ENCODE measurements at places on chromosomes 1 and 21. TPM values are rescaled to one million over a fixed set of nuclear protein-coding genes. Genes with fewer than 3 reads are reported as not detected.

DNA sequence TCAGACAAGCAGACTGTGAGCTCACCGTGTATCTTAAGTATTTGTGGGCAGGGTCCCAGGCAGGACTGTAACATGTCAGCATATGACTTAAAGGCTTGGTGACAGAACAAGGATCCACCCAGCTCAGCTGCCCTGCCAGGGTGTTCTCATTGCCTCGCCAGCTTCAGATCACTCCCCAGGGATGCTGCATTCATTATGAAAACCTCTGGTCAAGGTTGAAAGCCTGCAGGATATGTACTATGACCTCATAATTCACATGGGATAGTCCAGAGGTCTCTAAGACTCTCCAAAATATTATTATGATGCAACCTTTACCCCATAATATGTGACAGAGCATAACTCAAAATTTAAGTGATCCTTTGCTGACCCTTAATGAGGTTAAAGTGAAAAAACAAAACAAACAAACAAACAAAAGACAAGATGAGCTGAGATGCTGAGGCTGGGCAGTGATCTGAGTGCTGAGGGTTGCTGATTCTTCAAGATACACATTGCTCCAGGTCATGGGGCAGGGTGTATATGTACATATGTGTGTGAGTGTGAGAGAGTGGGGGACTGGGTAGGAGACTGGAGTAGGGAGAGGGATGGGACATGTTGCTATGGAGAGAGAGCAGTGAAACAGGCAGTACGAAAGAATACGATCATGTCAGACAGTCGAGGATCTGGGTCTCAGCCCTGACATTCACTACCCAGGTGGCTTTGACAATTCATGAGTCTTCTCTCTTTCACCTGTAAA, 98.8 kb upstream of the DUSP10 start:
- DNase-seq, result no peak

GRCh38 chr1:29437946-29438345, 201.6 kb downstream of the PTPRU start:
- DNase-seq, result no peak

DNA sequence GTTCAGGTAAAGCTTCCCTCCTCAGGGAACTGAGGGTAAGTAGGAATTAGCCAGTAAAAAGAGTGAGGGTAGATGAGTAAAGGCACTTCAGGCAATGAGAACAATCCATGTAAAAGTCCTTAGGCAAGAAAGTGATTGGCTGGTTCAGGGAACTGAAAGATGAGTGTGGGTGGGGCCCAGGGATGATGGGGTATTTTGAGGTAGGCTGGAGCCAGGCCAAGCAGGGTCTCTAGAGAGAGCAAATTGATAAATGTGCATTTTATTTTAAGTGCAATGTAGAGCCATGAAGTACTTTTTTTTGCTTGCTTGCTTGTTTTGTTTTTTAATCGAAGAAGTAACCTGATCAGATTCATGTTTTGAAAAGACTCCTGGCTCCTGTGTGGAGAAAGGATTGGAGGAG, 26.5 kb downstream of the OSBPL9 start:
- DNase-seq, result no peak

DNA sequence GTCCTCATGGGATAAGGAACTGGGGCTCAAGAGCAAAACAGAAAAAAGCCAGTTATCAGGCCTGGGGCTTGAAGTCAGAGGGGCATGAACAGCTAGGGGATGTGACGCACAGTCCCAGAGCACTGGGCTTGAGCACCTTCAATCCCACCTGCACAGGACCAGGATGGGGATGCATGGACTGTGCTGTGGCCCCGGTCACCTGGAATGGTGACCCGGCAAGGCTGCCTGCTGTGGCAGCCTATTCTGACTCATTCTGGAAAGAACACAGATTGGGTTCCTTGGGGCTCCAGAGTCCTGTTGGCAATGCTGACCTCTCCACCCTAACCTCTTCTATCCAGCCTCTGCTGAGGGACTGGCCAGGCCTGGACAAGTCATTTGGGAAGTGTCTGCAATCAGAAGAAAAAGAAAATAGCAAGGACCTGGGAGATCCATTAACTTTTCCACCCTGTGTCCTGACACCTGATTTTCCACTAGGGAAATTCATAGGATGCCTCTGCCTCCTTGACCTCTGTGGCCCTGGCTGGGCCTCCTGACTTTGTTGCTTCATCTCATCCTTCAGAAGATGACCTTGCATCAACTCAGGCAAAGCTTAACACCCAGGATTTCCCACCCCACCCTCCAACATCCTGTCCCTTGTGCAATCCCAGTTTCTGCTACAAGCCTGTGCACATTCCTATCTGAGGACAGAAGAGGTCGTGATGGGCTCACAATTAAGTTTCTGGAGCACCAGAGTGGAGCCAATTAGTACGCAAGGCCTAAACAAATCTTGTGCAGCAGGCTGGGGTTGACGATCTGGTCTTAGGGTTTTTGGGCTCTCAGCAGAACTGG, 17.9 kb upstream of the FMOD start:
- DNase-seq, result peak; percentile 65

- peak; percentile 1 for DNase-seq
These were observed 45.5 kb downstream of the TNFSF4 start for GRCh38 chr1:173161510-173162221.

GRCh38 chr1:93172778-93173177, 7.4 kb downstream of the TMED5 start:
- DNase-seq, result no peak

DNA sequence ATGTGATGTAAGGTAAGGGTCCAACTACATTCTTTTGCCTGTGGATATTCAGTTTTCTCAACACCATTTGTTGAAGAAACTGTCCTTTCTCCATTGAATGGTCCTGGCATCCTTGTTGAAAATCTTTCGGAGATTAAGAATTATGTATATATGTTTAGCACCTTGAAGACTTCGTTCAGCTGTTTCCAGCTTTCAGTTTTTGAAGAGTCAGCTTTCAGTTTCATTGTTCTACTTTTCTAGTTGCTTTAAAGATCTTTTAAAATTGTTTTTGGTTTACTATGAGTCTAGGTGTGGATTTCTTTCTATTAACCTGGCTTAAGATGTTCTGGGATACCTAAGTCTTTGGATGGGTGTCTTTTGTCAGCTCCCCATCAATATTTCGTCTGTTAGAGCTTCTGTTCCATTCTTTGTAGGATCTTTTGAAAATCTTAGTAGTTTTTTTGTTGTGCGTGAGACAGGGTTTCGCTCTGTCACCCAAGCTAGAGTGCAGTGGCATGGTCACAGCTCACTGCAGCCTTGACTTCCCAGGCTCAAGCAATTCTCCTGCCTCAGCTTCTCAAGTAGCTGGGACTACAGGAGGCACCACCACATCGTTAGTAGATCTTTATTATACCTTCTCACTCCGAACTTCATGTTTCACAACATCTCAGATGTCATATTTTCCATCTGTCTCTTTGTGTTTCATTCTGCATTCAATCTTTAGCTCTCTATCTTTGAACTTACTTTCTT, 353.5 kb upstream of the B3GALT2 start:
- no peak for DNase-seq

DNA sequence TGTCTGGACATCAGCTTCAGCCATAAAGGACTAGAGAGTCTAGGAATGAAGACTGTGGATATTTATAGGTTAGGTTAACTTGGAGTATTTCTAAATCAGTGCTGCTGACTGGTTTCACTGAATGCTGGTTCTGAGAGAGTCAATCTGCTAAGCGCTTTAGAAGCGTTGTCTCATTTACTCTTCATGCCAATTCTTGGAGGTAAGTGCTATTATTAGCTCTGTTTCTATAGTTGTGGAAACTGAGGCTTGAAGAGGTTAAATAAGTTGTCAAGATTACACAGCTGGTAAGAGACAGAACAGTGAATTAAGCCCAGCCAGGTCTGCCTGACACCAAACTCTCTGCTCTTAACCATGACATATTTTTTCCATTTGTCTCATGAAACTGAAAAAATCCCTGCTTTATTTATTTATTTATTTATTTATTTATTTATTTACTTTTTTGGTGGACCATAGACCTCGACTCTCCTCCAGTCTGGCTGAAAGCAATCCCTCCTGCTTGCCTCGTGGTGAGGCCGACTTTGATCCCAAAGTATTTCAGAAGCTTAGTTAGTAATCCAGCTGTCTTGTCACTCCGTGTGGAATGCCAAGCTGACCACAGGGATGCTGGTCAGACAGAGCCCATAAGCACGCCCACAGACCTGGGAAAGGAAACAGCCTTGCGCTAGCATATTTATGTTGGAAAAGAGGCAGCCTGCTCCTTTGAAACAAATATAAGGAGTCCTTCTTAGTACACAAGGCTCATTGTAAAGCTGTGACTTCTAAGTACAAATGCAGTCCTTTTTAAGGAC, 16.9 kb downstream of the NTMT2 start:
- DNase-seq, result peak; percentile 88

DNA sequence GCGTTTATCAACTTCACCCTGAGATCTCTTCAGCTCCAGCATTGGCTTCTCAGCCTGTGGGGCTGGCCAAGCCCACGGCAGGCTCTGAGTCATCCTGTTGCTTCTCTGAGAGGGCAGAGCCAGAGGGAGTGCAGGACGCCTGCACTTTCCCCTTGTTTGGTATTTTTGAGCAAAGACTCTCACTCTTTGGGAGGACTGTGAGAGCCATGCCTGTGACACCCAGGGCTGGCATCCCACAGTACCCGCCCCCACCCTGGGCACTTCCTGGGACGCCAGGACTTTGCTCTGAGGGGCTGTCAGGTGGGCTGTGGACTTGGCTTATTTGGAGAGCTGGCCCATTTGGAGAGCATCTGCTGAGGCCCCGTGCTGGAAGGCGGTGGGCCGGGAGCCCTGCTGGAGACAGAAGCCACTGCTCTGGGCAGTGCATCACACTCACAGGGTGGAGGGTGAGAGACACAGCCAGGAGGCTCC, 37.4 kb downstream of the VANGL1 start:
- peak; percentile 97 for DNase-seq

DNA sequence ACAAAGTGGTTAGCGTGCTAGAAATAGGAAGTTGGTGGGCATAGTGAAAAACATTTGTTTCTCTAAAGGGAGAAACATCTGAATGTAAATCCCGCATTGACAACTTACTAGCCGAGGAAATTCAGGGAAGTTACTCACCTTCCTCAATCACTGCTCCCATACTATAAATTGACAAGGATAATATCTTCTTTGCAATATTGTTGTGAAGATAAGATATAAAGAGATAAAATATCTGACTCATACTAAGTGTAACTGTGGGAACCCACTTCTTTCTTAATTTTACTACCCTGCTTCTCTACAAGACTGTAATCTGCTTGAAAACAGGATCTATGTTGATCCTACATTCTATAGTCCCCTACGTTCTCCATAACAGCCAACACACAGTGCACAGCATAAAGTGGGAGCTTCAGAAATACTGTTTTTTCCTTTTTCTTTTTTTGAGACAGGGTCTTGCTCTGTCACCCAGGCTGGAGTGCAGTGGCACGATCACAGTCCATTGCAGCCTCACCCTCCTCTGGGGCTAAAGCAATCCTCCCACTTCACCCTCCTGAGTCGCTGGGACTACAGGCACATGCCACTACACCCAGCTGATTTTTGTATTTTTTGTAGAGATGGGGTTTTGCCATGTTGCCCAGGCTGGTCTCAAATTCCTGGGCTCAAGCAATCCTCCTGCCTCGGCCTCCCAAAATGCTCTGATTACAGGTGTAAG, 57.4 kb upstream of the C1orf21 start:
- DNase-seq, result no peak

DNA sequence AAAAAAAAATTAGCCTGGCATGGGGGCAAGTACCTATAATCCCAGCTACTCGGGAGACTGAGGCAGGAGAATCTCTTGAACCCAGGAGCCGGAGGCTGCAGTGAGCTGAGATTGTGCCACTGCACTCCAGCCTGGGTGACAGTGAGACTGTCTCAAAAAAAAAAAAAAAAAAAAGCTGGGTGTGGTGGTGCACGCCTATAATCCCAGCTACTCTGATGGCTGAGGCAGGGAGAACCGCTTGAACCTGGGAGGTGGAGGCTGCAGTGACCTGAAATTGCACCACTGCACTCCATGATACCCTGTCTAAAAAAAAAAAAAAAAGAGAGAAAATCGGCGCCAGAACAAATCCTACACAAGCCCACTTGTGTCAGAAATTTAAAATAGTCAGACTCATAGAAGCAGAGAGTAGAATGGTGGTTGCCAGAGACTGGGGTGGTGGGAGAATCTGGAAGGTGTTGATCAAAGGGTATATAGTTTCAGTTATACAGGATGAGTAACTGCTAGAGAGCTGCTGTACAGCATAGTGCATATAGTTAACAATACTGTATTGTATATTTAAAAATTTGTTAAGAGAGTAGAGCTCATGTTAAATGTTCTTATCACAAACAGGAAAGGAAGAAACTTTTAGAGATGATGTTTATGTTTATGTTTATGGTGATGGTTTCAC, 9.6 kb downstream of the DIP2A start:
- DNase-seq, result no peak

GRCh38 chr1:86487131-86487810, 18.5 kb downstream of the CLCA1 start:
- peak; percentile 90 for DNase-seq

DNA sequence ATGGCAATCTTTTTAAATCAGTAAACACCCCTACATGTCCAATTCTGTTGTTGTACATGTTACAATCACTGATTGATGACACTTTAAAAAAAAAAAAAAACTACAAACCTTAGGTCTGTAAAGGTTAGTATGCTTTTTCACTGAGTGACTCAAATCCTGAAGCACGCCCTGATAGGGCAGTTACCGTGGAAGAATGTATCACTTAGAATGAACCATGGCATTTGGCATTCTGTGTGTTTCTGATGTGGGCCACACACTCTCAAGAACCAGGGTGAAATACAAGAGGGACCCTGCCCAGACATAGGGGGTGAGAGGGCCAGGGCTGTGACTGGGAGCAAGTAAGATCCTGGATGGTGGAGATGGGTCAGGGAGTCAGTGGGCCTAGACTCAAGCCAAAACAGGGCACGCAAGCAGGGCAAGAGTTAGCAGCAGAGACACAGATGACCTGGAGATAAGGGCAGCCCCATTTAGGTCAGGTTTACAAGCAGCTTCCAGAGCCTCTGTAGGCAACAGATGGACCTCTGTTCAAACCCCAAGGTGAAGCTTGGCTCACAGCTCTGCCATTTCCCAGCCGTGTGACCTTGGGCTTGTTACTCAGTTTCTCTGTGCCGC, 47.6 kb upstream of the DMRTB1 start:
- DNase-seq, result no peak

GRCh38 chr1:116759636-116760035, 5.4 kb downstream of the CD2 start:
- DNase-seq, result no peak

GRCh38 chr1:151815716-151816327, 10.6 kb upstream of the LINGO4 start:
- DNase-seq, result peak; percentile 57

DNA sequence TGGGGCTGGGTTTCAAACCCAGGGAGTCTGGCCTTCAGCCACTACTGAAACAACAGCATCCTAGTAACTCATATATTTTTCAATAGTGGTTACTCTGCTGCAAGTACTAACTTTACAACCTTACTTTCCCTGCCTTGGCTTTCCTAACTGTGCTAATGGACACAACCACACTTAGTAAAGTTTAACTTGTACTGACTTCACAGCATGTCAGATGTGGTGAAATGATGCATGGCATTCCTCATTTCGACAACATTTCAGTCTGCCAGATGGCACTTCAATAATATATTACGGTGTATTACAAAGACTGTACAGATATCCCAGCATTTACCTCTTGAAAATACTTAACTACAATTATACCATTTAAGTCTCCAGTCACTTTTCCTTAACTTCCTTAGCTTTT, 27.8 kb downstream of the LRRC7 start:
- DNase-seq, result no peak

Gene OR2L2
- total RNA-seq, result under 0.01 TPM

Gene ANKRD13C
- total RNA-seq, result 39.1 TPM

Gene PRRX1
- total RNA-seq, result 307 TPM

Gene EXO1
- 6.2 TPM for total RNA-seq

Gene KRTAP19-1
- not detected for total RNA-seq

Gene KIRREL1
- 174 TPM for total RNA-seq

Gene RNU1-4
- under 0.01 TPM for total RNA-seq

Gene MTF1
- 4.1 TPM for total RNA-seq

Gene LORICRIN
- total RNA-seq, result not detected

Gene YOD1
- 8.3 TPM for total RNA-seq

Data from osteoblast (primary cell).